ENCODE measurements at places on chromosomes 12 and 14. TPM values are rescaled to one million over a fixed set of nuclear protein-coding genes. Genes with fewer than 3 reads are reported as not detected.
A peak's percentile ranks its signal among the peaks of the same experiment; 100 is the strongest.

Gene NTF3
- total RNA-seq = 0.62 TPM

- H3K27ac ChIP-seq = no peak within 1 kb of the TSS
- no peaks in the 10 kb centered on the region for H3K4me1 ChIP-seq
- no peaks in the 10 kb centered on the region for H3K27me3 ChIP-seq
- no peaks in the 10 kb centered on the region for H3K36me3 ChIP-seq
- peak; percentile 54 for DNase-seq
- peak within 1 kb of the TSS; percentile 65 for H3K4me3 ChIP-seq
These were observed at the start of the genes LRRIQ1 and TSPAN19 for GRCh38 chr12:85036234-85036707. Gene LRRIQ1, plus strand, starts transcription at chr12:85036351. Its CDS starts 1,826 bp downstream, at chr12:85038177. Gene TSPAN19, minus strand, starts transcription at chr12:85036277. Its CDS starts 6,331 bp downstream, at chr12:85029946.

GRCh38 chr12:40194846-40195245 lies 30.0 kb upstream of the LRRK2 start:
- H3K4me1 ChIP-seq = no peaks in the 10 kb centered on the region
- no peak for DNase-seq
- H3K27me3 ChIP-seq = no peaks in the 10 kb centered on the region
- no peak overlapping the region for H3K27ac ChIP-seq
- no peak overlapping the region for H3K4me3 ChIP-seq

DNA sequence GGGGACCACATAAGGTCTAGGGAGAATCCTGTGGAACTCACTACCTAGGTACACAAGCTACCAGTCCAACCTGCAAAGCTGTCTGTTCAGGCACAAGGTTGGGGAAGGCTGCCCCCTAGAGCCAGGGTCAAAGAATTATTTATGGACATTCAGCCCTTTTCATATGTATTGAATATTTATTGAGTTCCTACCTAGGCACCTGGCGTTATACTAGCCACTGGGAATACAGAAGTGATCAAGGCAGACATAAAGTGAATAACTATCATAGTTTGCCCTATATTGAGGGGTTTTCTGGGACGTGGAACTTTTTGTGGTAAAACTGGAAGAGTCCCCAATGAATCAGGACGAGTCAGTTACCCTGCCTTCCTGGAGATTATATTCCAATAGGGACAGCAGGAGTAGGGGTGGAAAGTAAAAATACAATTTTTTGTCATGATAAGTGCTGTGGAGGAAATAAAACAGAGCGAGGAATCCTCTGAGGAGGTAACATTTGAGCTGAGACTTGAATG lies 5.8 kb upstream of the SLC48A1 start:
- H3K27me3 ChIP-seq = no peaks in the 10 kb centered on the region
- DNase-seq = peak; percentile 64
- peaks cover under 1% of the 10 kb centered on the region for H3K4me1 ChIP-seq
- no peak overlapping the region for H3K4me3 ChIP-seq
- no peaks in the 10 kb centered on the region for H3K36me3 ChIP-seq
- no peak overlapping the region for H3K27ac ChIP-seq

Gene PAPLN
- 0.79 TPM for total RNA-seq

- no peaks in the 10 kb centered on the region for H3K36me3 ChIP-seq
- no peaks in the 10 kb centered on the region for H3K27me3 ChIP-seq
- no peaks in the 10 kb centered on the region for H3K4me1 ChIP-seq
- no peak overlapping the region for H3K4me3 ChIP-seq
- no peak overlapping the region for H3K27ac ChIP-seq
These were observed 69.3 kb upstream of the SCN8A start for GRCh38 chr12:51521554-51522276.

Gene CISTR
- total RNA-seq = not detected

All from psoas muscle (tissue), 8 donors.